Activated CD8-positive, alpha-beta memory T cell treated with anti-CD3 and anti-CD28 coated beads for 1 hour (primary cell): ENCODE measurements at places on chromosomes 5 and 9.

- DNase-seq, result no peak
These were observed 3.1 kb downstream of the PJA2 start for GRCh38 chr5:109406719-109407118.

GRCh38 chr5:2556375-2556966 is 195.0 kb downstream of the IRX2 start:
- DNase-seq, result no peak

DNA sequence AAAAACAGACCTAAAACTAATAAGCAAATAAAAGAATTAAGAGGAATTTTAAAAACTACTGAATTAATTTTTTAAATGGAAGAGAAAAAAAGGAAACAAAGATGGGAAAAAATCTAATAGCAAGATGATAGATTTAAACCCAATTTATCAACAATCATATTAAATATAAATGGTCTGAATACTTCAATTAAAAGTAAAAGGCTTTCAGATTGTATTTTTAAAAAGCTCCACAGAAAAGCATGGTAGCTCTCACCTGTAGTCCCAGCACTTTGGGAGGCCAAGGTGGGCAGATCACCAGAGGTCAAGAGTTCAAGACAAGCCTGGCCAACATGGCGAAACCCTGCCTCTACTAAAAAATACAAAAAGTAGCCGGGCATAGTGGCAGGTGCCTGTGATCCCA is 11.3 kb upstream of the TSLP start:
- DNase-seq, result no peak

- DNase-seq, result no peak
These were observed 37.4 kb downstream of the SNX24 start for GRCh38 chr5:122882831-122883230.
